Uterus (tissue), 4 donors: ENCODE measurements at places on chromosomes 7 and 10. TPM values are rescaled to one million over a fixed set of nuclear protein-coding genes. Genes with fewer than 3 reads are reported as not detected.

DENND2A gene
- 9.1 TPM for total RNA-seq

AMZ1 gene
- total RNA-seq = 0.35 TPM

DNA sequence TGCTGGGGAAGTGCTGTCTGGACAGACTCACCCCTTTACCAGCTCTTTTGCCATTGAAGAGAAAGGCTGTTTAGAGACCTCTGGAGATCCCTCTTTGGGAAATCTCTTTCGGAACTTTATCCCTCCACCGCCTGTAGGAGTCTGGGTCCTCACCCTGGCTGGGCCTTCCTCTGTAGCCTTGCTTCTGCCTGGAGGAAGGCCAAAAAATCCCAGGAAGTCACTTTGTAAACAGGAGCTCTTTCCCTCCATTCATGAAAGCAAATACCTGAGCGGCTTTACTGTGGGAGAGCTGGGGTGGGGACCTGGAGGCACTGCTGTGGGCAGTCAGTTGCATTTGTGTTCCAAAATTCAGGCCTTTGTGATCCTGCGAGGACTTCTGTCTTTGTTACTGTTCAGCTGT is 126.2 kb downstream of the KLF6 start:
- no peak for DNase-seq

- DNase-seq = no peak
These were observed 1.1 kb upstream of the TFAM start for GRCh38 chr10:58384095-58384494.

DNA sequence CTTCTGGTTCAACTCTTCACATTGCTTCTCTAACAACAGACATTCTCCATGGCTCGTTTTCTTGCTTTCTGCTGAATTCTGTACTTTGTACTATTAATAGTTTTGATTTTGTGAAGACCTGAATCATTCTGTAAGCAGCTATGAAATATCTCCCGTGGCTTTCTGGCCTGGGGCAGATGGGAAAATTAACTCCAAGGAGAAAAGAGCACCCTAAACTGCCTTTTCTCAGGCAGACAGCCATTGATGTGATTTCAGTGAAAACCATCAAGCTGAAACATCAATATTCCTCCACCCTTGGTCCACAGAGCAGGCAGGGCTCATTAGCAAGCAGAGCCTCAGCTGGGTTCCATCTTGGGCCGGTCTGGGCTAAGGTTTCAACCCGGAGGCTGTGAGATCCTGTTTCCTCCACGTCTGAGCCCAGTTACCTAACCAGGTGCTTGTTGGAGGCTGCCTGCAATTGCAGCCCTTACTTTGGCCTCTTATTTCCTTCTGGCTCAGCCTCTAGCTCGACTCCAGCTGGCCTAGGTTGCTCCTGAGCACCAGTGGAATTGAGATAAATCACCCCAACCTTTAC is 21.1 kb upstream of the EZH2 start:
- no peak for DNase-seq

- DNase-seq = no peak
These were observed 369.8 kb upstream of the SMIM30 start for GRCh38 chr7:113487925-113488731.

GRCh38 chr7:48113275-48113674 is 24.2 kb downstream of the UPP1 start:
- no peak for DNase-seq

DNA sequence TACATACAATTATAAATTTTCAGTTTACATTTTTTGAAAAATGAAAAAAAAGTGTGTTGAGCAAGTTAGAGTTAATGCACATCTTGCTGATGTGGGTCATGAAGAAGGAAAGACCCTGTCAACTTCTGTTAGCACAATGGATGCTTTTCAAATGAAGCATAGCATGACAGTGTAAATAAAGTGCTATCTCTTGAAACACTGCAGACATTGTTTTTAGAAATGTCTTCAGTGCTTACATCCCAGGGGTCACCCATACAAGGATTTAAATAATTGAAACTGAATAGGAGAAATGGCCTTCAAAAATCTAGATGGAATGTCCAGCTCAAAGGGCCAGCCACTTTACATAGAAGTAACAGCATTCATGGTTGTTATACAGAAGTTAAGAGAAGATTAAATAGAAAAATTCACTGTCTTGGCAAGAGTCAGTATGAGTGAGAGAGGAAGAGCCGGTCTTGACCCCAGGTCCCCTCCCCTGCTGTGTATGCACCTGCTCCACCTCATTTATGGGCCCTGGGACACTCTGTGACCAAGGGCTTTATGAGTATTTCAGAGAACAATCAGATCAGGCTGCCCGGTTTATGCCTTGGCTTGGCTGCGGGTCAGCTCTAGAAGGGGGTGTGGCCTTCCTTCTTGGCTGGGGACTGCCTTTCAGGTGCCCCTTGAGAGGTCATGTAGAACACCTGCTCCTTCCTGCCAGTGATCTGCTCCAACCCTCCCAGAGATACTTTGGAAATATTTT is 237.7 kb upstream of the TMEM72 start:
- no peak for DNase-seq

COBL gene
- total RNA-seq = 1.4 TPM

- no peak for DNase-seq
These were observed 502.6 kb downstream of the NRG3 start for GRCh38 chr10:82377608-82378007.

GRCh38 chr7:37694208-37695094 is 10.9 kb downstream of the GPR141 start:
- no peak for DNase-seq

DNA sequence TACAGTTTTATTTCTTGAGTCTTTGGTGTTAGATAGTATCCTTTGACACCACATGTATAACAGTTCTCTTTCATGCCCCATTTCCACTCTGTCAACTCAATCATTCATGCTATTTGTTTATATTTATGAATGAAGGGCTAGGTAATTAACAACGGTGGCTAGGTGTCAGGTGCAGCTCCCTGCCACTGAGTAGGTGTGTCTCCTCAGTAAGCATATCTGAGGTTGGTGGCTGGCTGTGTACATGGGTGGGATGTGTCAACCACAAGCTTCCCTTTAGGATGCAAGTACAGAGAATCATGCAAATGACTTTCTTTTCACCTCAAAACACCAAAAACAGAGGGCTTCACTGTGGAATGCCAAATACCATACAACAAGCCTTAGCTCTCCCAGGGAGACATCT is 83.4 kb downstream of the ZNF365 start:
- DNase-seq = no peak

DNA sequence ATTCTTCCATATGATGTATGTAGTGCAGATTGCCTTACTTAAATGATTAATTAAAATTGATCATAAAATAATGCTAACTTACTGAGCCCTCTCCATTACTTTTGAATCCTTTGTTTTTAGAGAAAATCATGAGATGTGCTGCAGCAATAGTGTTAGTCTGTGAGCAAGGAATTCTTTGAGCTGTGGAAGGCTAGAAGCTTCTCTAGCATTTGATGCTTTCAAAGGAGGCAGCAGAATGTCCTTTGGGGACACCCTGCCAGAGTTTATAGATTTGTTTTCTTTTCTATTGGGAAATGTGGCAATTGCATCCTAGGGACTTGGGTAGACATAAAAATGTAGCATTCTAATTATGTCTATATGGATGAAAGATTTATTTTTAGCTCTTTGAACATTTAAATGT is 284.1 kb upstream of the SMIM30 start:
- no peak for DNase-seq

GSTK1 gene
- 74.4 TPM for total RNA-seq

NKX1-2 gene
- total RNA-seq = not detected

DNA sequence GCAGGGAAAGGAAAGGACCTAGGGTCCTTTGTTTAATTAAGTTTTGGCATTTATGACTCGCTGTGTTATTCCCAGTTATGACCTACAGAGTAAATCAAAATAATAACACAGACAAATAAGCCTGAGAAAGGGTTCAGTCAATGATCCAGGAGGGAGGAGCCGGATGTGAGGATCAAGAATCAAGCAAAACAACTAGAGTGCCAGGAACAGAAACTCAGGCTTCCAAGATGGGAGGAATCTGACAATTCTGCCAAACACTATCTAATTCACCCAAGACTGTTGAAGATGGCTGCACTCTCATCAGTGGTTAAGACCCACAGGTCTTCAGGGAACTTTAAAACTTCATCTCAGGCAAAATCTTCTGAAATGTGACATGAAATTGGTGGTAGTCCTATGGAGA is 50.3 kb upstream of the PIP4K2A start:
- no peak for DNase-seq

PKD1L1 gene
- 3.8 TPM for total RNA-seq
